ENCODE measurements at places on chromosomes 16 and 17. TPM values are rescaled to one million over a fixed set of nuclear protein-coding genes. Genes with fewer than 3 reads are reported as not detected.
A peak's percentile ranks its signal among the peaks of the same experiment; 100 is the strongest.

RARA gene
- 71.0 TPM for total RNA-seq

KRTAP4-9 gene
- total RNA-seq = not detected

SCNN1B gene
- total RNA-seq = not detected

GRCh38 chr16:79571065-79571902 is 29.3 kb downstream of the MAF start:
- H3K27me3 ChIP-seq = no peaks in the 10 kb centered on the region
- no peaks in the 10 kb centered on the region for H3K36me3 ChIP-seq
- H3K4me1 ChIP-seq = no peaks in the 10 kb centered on the region
- DNase-seq = no peak
- H3K4me3 ChIP-seq = no peak overlapping the region

- no peaks in the 10 kb centered on the region for H3K36me3 ChIP-seq
- no peak for DNase-seq
- H3K27me3 ChIP-seq = no peaks in the 10 kb centered on the region
- H3K4me1 ChIP-seq = peaks cover 14% of the 10 kb centered on the region
- H3K4me3 ChIP-seq = no peak overlapping the region
Measured at GRCh38 chr17:8133941-8134340, 10.0 kb upstream of the HES7 start.

GRCh38 chr16:30758988-30759491 is 2.8 kb downstream of the CFAP119 start:
- H3K4me1 ChIP-seq = peaks cover 29% of the 10 kb centered on the region
- H3K36me3 ChIP-seq = peaks cover 36% of the 10 kb centered on the region
- no peak overlapping the region for H3K27ac ChIP-seq

- peaks cover 5% of the 10 kb centered on the region for H3K4me1 ChIP-seq
- H3K4me3 ChIP-seq = no peak overlapping the region
- no peaks in the 10 kb centered on the region for H3K27me3 ChIP-seq
- no peak for DNase-seq
Measured at GRCh38 chr17:48247603-48248002, 140.0 kb downstream of the SNX11 start.

OTOP2 gene
- total RNA-seq = not detected

GRCh38 chr17:61809816-61810392 is 53.4 kb downstream of the BRIP1 start:
- H3K4me1 ChIP-seq = no peaks in the 10 kb centered on the region
- DNase-seq = no peak
- H3K36me3 ChIP-seq = no peaks in the 10 kb centered on the region
- no peak overlapping the region for H3K27ac ChIP-seq
- no peak overlapping the region for H3K4me3 ChIP-seq

- H3K4me1 ChIP-seq = no peaks in the 10 kb centered on the region
- H3K36me3 ChIP-seq = peaks cover 40% of the 10 kb centered on the region
- no peak overlapping the region for H3K4me3 ChIP-seq
Measured at GRCh38 chr17:81251709-81252301, 12.7 kb downstream of the NDUFAF8 start.

RECQL5 gene
- total RNA-seq = 64.0 TPM

GRCh38 chr17:21061971-21062526 is 19.2 kb upstream of the USP22 start:
- H3K4me1 ChIP-seq = no peaks in the 10 kb centered on the region
- no peaks in the 10 kb centered on the region for H3K36me3 ChIP-seq
- no peak for DNase-seq
- no peak overlapping the region for H3K4me3 ChIP-seq

DNA sequence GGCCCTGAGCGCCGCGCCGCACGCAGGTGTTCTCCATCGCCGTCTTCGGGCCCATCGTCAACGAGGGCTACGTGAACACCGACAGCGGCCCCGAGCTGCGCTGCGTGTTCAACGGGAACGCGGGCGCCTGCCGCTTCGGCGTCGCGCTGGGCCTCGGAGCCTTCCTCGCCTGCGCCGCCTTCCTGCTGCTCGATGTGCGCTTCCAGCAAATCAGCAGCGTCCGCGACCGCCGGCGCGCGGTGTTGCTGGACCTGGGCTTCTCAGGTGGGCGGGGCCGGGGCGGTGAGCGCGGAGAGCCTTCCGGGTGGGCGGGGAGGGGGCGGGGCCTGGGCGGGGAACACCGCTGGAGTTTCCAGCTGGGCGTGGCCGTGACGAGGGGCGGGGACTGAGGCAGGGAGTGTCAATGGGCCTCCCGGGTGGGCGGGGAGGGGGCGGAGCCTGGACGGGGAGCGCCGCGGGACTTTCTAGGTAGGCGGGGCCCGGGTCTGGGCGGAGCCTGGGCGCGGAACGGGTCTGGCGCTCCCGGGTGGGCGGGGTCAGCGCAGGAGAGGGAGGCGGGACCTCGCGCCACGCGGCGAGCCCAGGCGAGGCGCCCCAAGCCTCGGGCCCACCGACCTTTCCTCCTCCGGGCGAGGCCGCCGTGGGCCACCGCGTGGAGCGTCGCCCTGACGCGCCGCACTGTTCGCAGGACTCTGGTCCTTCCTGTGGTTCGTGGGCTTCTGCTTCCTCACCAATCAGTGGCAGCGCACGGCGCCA is 2.4 kb downstream of the SYNGR3 start:
- H3K36me3 ChIP-seq = peaks cover 2% of the 10 kb centered on the region
- H3K27ac ChIP-seq = peak overlapping the region; percentile 68
- DNase-seq = peak; percentile 92
- peaks cover 30% of the 10 kb centered on the region for H3K4me1 ChIP-seq

DNA sequence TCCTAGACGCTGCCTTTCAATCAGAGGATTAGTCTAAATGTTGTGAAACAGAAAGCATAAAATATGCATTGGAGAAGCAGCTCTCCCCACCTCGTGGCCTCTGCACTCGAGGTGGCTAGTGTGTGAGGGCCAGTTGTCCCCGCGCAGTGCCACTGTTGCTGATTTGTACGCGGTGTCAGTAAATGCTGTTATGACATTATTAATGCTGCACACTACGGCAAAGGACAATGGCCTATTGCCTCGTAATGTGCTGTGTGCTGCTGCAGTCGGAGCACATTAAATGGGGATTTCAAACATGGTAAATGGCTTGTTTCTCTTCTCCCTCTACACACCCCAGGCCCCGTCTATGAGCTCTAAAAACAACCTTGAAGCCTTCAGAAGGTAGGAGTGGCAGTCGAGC is 5.7 kb upstream of the MGAT5B start:
- no peaks in the 10 kb centered on the region for H3K36me3 ChIP-seq
- no peaks in the 10 kb centered on the region for H3K4me1 ChIP-seq
- no peak for DNase-seq

- no peak for DNase-seq
- no peak overlapping the region for H3K27ac ChIP-seq
- no peaks in the 10 kb centered on the region for H3K27me3 ChIP-seq
Measured at GRCh38 chr17:66371561-66371960, 69.1 kb downstream of the PRKCA start.

DNA sequence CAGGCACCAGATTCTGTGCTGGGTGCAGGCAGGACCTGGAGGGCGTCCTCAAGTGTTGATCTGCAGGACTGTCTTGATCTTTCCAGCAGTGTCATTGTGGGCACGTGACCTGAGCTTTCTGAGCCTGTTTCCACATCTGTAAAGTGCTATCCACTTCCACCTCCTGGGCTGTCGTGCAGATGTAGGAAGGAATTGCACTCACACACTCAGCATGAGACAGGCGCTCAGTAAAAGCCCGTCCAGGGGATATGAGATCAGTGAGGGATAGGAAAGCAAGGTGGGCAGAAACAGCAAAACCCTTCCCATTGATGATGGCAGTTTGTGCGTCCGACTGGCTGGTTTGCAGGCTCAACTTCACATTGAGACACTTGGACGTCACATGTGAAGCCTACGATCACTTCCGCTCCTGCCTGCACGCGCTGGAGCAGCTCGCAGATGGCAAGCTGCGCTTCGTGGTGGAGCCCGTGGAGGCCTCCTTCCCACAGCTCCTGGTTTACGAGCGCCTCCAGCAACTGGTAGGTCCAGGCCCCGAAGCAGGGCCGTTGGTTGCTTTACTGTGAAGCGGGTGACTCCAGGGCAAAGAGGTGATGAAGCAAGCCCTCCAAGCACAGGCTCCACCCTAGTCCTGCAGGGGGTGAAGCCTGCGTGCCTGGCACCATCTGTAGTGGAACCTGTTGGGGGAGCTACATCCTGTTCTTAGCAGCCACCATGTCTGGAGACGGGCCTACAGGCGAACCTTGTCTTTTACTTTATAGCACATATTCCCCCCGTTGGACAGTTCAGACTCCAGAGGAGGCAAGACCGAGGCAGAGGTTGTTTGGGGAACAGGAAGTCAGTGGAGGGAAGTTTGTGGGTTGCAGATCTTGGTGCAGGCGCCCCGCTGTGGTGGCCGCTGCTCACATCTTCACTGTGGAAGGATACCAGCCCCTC is 23.0 kb downstream of the METTL22 start:
- peak overlapping the region; percentile 52 for H3K27ac ChIP-seq
- H3K27me3 ChIP-seq = no peaks in the 10 kb centered on the region
- no peaks in the 10 kb centered on the region for H3K4me1 ChIP-seq
- H3K36me3 ChIP-seq = peaks cover 13% of the 10 kb centered on the region

DNA sequence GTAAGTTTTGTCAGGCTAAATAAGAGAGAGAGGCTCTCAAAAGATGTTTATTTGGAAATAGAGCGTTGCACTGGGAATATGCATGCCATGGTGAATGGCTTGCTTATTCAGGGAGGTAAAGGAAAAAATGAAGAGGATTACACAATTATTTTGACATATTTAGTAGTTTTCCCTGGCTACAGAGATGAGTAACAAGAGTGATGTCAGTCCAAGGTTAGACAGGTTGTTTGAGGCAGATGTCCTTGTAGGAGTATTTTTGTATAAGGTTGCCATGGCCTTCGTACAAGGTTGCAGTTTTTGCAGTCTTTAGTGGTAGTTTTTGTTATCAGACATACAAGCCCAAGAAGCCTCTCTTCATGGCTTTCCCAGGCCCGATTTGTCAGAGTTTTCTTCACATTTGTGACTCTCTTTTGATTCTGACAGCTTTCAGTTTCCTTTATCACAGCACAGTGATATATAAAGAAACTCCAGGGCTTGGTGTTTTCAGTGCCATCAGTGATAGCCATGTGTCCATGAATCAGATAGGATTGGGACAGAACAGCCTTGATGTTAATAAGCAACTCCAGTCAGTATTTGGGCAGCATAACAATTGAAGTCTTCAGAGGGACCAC is 18.7 kb upstream of the LGALS9 start:
- DNase-seq = no peak
- H3K36me3 ChIP-seq = peaks cover 38% of the 10 kb centered on the region
- no peak overlapping the region for H3K4me3 ChIP-seq
- peaks cover 6% of the 10 kb centered on the region for H3K4me1 ChIP-seq

DNA sequence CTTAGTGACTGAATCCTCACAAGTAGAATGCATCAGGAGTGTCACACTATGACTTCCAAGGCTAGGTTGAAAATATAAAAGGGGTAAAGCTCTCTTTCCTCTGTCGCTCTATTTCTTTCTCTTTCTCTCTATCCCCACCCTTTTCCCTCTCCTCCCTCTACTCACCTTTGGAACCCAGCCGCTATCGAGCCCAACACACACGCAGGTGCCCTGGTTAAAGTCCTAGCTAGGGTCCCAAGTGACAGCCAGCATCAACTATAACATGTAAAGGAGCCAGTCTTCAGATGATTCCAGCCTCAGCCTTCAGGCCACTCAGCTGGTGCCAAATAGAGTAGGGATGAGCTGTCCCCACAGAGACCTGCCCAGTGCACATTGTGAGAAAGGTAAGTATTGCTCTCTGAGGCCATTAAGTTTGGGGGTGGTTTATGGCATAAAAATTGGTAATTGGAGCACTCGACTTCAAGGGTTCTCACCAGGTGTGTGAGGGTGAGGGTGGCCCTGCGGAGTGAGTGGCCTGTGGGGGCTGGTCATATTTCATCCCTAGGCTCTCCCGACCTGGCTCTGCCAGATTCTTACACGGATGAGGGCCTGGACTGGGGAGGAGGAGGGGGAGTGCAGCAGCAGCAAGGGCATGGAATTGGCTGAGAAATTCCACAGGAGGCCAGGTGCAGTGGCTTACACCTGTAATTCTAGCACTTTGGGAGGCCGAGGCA is 14.9 kb upstream of the C16orf54 start:
- H3K4me1 ChIP-seq = peaks cover 32% of the 10 kb centered on the region
- H3K27ac ChIP-seq = no peak overlapping the region
- H3K36me3 ChIP-seq = no peaks in the 10 kb centered on the region
- no peaks in the 10 kb centered on the region for H3K27me3 ChIP-seq

NPW gene
- total RNA-seq = not detected

PITPNM3 gene
- 0.63 TPM for total RNA-seq

HCFC1R1 gene
- total RNA-seq = 25.9 TPM

NEK8 gene
- 12.7 TPM for total RNA-seq

DNA sequence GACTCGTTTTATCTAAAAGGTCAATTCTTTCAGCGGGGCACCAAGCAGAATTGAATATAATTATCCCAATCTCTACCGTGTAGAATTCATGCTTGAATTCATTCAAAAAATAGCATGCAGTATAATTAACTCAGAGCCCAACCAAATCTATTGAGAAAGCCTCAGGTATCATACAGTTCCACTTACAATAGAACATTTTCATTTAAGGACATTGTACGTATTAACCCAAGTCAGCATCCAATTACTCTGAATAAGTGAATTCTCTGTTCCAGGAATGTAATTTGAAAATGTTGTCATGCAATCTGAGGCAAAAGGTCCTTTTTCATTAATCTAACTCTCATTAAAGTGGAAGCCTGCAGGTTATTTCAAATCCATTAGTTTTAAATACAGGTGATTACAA is 78.5 kb downstream of the SALL1 start:
- DNase-seq = no peak
- no peak overlapping the region for H3K4me3 ChIP-seq
- no peaks in the 10 kb centered on the region for H3K27me3 ChIP-seq
- H3K36me3 ChIP-seq = no peaks in the 10 kb centered on the region

MAF gene
- 80.6 TPM for total RNA-seq

GRCh38 chr17:40287159-40287493 is 553 bp upstream of the CDC6 start:
- no peak overlapping the region for H3K27ac ChIP-seq
- no peak overlapping the region for H3K4me3 ChIP-seq
- H3K4me1 ChIP-seq = peaks cover 20% of the 10 kb centered on the region
- H3K36me3 ChIP-seq = peaks cover 2% of the 10 kb centered on the region
- H3K27me3 ChIP-seq = no peaks in the 10 kb centered on the region

DNA sequence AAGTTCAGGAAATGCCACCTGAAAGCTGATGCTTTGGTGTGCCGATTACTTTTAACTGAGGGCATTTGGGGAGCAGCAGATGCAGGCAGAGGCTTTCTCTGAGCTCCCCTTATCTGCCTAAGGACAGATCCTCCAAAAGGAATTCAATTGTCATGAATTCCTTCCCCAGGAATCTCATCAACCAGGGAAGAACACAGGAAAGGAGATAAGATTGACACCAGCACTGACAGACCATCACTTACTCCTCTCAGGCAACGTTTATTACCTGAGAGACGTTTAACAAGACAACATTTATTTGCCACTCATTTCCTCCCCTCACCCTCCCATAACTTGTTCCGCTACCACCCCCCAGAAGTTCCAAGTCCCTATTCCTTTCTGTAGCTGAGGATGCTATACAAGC is 17.6 kb upstream of the CDRT4 start:
- H3K27ac ChIP-seq = no peak overlapping the region
- DNase-seq = no peak
- no peaks in the 10 kb centered on the region for H3K4me1 ChIP-seq
- no peaks in the 10 kb centered on the region for H3K27me3 ChIP-seq

All from T-cell (primary cell).